Stomach (tissue), 19 donors: ENCODE measurements at places on chromosomes 6 and 20.
A peak's percentile ranks its signal among the peaks of the same experiment; 100 is the strongest.

GRCh38 chr20:36320898-36321695, 15.0 kb downstream of the DLGAP4 start:
- no peak overlapping the region for H3K27ac ChIP-seq
- DNase-seq, result no peak
- H3K4me3 ChIP-seq, result no peak overlapping the region
- H3K36me3 ChIP-seq, result no peaks in the 10 kb centered on the region
- H3K27me3 ChIP-seq, result peaks cover 33% of the 10 kb centered on the region

- DNase-seq, result no peak
- H3K36me3 ChIP-seq, result no peaks in the 10 kb centered on the region
- H3K27ac ChIP-seq, result no peak overlapping the region
- no peaks in the 10 kb centered on the region for H3K27me3 ChIP-seq
- H3K4me3 ChIP-seq, result no peak overlapping the region
Observed at GRCh38 chr20:61448386-61448785, 196.3 kb downstream of the CDH4 start.

- no peaks in the 10 kb centered on the region for H3K36me3 ChIP-seq
- peak overlapping the region; percentile 26 for H3K4me3 ChIP-seq
- no peaks in the 10 kb centered on the region for H3K27me3 ChIP-seq
- no peak overlapping the region for H3K27ac ChIP-seq
Observed at GRCh38 chr20:58179432-58180099, 48.9 kb downstream of the ANKRD60 start.

- no peaks in the 10 kb centered on the region for H3K36me3 ChIP-seq
- DNase-seq, result no peak
- H3K27me3 ChIP-seq, result no peaks in the 10 kb centered on the region
- H3K4me3 ChIP-seq, result no peak overlapping the region
Observed at GRCh38 chr6:90315986-90316385, 19.3 kb upstream of the BACH2 start.

- no peaks in the 10 kb centered on the region for H3K36me3 ChIP-seq
- no peaks in the 10 kb centered on the region for H3K4me1 ChIP-seq
- no peak overlapping the region for H3K4me3 ChIP-seq
- DNase-seq, result no peak
Observed at GRCh38 chr20:57559658-57560553, 1.0 kb upstream of the PCK1 start.

GRCh38 chr6:35177157-35177556, 36.0 kb upstream of the TCP11 start:
- peaks cover 16% of the 10 kb centered on the region for H3K4me1 ChIP-seq
- DNase-seq, result no peak
- no peak overlapping the region for H3K4me3 ChIP-seq
